NT2/D1 (cell line): ENCODE measurements at places on chromosomes 4 and X.

- no peak for DNase-seq
Measured at GRCh38 chrX:86237482-86237881, 89.2 kb downstream of the DACH2 start.

GRCh38 chr4:98539741-98540140 lies 118.7 kb downstream of the TSPAN5 start:
- no peak for DNase-seq

DNA sequence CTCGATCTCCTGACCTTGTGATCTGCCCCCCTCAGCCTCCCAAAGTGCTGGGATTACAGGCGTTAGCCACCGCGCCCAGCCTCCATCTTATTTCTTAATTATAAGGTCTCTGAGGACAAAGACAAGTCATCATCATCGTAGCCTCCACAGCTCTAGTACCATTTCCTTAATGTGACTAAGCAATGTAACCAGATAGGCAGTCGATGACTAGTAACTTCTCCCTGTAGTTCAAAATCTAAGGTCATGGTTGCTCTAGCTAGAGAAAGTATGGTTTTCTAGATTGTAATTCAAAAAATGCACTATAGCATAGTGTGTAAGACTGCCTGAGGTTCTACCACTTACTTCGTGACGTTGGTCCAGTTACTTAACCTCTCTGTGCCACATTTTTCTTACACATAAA lies 6.9 kb downstream of the SLC39A8 start:
- no peak for DNase-seq

DNA sequence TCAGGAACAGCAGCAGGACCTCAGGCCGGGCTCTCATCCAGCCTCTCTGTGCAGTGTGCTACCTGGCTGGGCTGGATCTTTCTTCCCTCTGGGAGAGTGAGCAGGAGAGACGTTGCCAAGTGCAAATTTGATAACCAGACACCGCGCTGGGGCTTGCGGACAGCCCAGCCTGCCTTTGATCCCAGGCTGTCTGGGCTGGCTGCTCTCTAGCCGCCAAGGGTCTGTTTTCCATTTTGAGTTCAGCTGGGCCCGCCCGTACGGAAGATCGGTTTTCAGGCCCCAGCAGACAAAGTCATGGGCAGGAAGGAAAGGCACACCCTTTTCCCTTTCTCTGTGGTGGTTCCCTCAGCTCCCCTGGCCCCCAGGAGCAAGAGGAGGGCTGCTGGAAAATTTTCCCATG lies 90.2 kb downstream of the CPZ start:
- DNase-seq, result no peak

DNA sequence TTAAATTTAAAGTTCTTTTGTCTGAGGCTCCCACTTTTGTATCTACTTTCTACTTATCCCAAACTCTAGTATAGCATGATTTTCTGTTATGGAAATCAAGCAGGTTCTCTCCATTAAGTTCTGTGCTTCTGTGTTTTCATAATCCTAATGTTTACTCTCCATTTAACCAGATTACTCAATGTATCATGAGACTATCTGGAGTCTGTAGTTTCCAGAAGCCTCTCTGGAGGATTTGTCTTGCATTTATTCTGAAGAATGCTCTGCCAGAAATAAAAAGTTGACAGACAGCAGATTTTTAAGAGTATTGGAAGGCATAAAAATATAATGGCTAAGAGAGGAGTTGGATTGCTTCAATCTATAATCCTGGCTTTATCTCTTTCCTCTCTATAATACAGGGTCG lies 39.2 kb upstream of the PLS3 start:
- no peak for DNase-seq
